ENCODE measurements at places on chromosomes 7 and 10. TPM values are rescaled to one million over a fixed set of nuclear protein-coding genes. Genes with fewer than 3 reads are reported as not detected.

The ADAMTS14 gene
- 1.3 TPM for polyA plus RNA-seq

DNA sequence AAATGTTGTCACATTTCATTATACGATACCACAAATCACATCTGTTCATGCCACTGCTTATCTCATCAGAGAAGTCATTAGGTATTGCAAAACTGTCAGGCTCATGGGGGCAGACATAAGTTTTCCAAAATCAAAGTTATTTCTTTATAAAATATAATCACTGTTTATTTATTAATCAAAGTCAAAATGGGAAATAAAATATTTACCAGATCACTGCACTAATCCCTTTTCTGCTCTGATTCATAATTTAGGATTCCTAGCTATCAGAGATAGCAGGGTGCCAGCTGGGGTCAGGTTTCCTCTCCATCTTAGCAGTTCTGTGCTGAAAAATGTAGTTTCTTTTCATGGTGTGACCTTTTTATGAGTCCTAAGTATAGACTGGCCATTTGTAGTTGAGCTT is 117.7 kb upstream of the LANCL2 start:
- no peak for DNase-seq

GRCh38 chr10:78236416-78237015 is 202.9 kb downstream of the RPS24 start:
- DNase-seq = no peak

DNA sequence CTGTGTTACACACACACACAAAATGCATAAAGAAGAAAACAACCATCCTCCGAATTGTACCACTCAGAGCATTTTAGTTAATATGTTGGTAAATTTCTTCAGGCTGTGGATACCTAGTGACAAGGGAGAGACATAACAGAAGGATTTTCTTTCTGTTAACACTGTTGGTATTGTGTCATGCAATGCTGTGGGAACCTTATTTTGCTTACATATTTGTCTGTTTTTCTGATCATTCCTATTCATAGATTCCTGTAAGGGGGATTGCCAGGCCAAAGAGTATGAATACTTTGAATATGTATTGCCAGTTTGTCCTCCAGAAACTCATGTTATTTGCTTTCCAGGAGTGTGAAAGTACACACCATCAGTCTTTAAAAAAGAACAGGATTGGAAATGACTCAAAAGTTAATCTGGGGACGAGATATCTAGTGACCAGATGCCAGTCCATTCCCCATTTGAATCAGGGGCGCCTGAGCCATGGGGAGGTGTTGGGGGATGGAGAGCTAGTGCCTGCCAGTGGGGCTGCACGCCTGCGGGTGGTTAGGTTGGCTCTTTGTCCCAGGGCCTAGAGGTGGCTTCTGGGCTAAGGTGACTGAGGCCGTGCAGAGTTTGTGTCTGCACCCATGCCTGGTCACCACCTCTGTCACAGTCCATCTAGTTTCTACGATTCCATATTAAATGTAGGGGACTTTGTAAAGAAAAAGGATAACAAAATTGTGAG is 142.0 kb downstream of the PTPN20 start:
- DNase-seq = no peak

DNA sequence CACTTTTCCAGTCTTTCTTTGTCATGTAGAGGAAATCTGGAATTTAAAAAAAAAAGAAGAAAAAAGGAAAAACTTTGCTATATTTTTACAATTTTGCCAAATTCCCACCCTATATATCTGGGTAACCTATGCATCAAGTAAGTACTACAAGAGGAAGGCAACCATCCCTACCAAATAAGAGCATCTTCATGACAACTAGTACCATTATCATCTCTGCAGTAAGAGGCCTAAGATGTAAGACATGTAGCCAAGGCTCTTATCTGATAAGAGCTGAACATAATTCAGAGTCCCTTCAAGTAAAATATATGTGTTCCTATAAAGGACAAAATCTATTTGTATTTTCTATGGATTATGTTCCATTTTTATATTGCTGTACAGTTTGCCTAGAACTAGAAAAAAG is 3.5 kb downstream of the THAP5 start:
- no peak for DNase-seq

The CYP3A4 gene
- polyA plus RNA-seq = 0.19 TPM

- no peak for DNase-seq
These were observed 50.8 kb downstream of the OAT start for GRCh38 chr10:124367936-124368335.
